ENCODE measurements at places on chromosomes 5 and 9.

- DNase-seq = no peak
These were observed 24.2 kb upstream of the SHISAL2B start for GRCh38 chr5:64666078-64666477.

DNA sequence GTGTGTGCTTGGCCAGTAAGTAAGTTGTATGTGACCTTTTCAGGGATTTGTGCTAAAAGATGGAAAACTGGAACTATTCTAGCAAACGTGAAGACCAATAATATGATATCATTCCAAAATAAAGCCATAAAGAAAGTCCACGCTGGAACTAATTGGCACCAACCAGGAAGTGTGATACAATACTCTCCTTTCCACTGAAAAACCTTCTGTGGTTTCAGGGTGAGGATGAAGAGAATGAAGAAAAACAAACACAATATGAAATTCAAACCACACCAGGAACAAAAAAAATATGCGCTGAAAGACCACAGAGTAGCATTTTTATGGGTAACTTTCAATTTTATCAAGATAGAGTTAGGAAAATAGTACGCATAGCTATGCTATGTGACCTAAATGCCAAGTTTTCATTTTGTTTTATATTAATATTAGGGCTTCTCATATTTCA is 105.8 kb downstream of the EFNA5 start:
- no peak for DNase-seq

GRCh38 chr5:75510836-75511434 is 494 bp downstream of the CERT1 start:
- DNase-seq = no peak

DNA sequence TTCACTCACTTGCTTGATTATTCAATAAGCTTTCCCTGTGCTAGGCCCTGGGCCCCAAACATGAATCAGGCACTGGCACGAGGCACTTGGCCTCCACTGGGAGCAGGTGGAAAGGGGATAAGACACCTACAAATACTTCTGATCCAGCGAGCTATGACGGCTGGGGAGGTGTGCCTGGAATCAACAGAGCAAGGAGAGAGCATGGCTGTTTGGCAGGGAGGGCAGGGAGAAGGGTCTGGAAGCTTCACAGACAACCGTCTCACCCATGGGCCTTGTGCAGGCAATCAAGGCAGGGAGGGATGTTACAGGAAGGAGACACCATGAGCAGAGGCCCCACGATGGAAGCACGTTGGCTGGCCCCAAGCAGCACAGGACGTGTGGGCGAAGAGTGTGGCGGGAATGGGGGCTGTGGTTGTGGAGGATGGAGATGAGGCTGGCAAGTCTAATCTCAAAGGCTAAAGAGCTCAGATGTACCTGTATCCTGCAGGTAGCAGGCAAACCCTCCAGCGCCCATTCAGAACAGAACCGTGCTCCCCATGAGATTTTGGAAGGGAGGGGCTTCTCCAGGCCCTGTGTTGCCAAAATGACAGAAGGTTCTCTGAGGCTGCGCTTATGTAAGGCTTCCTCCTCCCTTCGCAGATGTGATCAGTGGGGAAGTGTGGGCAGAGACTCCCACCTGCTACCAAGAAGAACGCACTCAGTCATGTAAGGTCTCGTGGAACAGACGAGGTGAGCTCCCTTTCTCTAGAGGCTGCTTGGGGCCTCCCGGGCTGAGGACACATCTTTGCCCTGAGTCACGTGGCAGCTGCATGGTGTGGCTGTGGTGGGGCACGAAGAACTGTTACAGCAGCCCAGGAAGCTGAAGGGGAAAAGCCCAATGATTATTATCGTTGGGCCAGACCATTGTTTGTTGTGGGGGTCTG is 189.7 kb downstream of the DAB2IP start:
- DNase-seq = no peak

GRCh38 chr9:81053298-81054025 is 635.9 kb downstream of the TLE1 start:
- no peak for DNase-seq

- no peak for DNase-seq
These were observed 237.9 kb downstream of the SLF1 start for GRCh38 chr5:94856257-94856800.

DNA sequence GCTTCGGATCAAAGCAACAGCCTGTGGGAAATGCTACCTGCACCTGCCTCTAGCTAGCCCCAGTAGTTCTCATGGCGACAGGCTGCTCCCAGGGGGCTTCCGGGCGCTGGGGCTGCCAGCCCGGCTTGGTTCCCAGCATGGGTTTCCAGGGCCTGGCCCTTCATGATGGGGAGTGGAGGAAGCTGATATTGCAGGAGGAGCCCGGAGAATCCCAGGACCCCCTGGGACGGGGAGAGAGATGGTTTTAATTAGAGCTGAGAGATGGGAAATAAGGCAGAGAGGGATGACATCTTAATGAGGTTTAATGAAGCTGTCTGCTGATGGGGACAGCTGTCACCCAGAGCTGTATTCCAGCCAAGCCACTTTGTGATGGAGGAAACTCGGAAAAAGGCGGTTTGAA is 78.6 kb downstream of the CFAP77 start:
- DNase-seq = no peak

DNA sequence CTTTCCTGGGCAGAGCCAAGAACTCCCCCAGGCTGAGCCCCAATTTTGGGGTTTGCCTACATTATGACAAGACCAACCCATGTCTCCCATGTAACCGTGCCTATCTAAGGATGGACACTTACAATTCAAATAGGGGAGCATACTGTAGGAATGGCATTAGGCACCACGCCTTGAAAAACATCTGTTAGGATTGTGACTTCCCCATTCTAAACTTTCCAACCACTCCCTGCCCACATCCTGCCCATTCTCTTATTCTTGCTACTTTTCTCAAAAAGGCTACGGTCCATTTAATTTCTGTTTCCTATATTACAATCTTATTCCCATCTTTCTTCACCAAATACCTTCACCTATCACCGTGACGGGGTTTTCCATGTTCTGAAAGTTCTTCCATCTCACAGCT is 99.2 kb downstream of the LPAR1 start:
- DNase-seq = no peak

DNA sequence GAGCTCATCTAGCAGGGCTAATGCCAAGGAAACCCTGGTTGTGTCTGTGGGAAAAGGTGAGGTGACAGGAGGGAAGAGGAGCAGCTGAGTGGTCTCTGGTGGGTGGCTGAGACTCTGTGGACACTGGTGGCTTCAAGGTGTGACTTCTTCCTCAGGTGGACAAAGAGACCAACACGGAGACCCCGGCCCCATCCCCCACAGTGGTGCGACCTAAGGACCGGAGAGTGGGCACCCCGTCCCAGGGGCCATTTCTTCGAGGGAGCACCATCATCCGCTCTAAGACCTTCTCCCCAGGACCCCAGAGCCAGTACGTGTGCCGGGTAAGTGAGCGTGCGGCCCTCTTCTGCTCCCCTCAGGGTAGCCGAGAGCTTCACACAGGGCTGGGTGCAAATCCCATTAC is 31.1 kb upstream of the RARS1 start:
- DNase-seq = no peak
